ENCODE measurements at places on chromosomes 7 and 10.

GRCh38 chr7:112882991-112883390, 92.8 kb upstream of the TMEM168 start:
- no peak for DNase-seq

- no peak for DNase-seq
Observed at GRCh38 chr10:132536241-132536876, 1.2 kb upstream of the INPP5A start.

DNA sequence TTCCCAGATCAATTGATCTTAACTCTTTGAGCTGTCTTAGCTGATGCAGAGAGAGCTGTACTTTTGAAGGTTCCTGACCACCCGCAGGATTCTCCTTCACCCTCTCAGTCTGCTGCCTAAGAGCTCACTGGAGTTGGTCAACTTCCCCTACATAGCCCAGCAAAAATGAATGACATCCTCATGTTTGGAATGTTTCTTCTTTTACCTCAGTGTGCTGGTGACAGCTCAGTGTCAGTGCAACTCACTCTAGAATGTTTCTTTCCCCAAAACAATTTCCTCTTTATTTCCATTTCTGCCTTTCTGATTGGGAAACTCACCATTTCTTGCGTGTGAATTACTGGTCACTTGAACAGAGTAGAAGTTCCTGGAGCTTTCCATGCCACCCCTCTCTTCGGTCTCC, 48.7 kb downstream of the LSMEM1 start:
- DNase-seq: no peak

- no peak for DNase-seq
Observed at GRCh38 chr7:106965108-106965507, 79.4 kb upstream of the PRKAR2B start.

DNA sequence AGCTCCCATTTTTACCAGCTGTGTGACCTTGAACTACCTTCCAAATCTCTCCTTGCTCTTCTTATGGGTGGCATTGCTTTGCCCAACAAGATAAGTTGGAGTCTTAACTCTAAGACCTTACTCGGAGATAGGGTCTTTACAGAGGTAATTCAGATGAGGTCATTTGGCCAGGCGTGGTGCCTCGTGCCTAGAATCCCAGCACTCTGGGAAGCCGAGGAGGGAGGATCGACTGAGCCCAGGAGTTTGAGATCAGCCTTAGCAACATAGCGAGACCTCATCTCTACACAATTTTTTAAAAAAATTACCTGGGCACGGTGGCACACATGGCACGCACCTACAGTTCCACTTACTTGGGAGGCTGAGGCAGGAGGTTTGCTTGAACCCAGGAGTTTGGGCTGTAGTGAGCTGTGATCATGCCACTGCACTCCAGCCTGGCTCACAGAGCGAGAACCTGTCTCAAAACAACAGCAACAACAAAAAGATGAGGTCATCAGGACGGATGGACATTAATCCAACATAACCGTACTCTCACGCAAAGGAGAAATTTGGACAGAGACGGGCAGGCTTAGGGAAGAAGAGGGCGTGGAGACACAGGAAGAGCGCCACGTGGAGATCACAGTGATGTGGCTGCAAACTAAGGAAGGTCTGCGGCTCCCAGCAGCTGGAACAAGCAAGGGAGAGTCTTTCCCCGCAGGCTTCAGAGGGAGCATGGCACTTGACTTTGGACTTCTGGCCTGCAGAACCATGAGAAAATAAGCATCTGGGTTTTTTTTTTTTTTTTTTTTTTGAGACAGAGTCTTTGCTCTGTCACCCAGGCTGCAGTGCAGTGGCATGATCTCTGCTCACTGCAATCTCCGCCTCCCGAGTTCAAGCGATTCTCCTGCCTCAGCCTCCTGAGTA, 122.3 kb upstream of the CARD11 start:
- DNase-seq: no peak

- no peak for DNase-seq
Observed at GRCh38 chr7:2471396-2471795, 4.8 kb downstream of the GRIFIN start.

GRCh38 chr7:104898434-104898833, 115.6 kb upstream of the KMT2E start:
- no peak for DNase-seq

DNA sequence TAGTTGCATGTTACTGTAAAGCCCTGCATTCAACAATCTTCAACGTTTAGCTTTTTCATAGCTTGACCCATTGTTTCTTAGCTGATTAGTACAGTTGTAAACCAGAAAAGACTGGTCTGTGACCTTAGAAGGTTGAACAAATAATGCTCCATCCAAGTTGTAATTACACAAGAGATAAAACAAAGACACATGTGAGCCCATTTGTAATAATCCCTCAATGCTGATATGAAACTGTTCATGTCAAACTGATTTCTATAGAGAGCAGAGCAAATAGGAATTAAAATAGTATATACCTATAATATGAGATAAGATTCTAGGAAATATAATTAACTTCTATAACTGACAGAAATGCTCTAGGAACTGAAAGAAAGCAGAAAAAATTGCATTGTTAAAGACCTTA, 94.7 kb upstream of the SLC25A13 start:
- no peak for DNase-seq

- DNase-seq: no peak
Observed at GRCh38 chr7:158248816-158249215, 338.8 kb downstream of the PTPRN2 start.

DNA sequence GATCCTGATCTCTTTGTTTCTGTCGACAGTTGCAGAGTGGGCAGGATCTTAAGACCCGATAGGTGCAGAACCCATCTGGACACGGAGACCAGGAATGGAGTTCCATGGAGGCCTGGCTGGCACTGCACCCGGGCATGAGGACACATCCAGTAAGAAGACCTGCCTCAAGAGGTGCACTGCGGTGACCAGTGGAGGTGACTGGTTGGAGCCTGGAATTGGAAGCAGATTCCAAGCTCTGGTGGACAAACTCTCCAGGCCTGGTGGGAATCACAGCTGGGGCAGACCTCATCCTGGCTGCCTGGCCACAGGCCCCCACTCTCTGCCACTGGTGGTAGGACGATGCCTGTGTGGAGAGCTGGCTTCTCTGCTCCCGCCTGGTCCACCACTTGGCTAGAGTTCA, 31.0 kb downstream of the ZNF775 start:
- DNase-seq: no peak

- DNase-seq: peak; percentile 22
Observed at GRCh38 chr7:121544726-121545125, 148.6 kb upstream of the FAM3C start.

DNA sequence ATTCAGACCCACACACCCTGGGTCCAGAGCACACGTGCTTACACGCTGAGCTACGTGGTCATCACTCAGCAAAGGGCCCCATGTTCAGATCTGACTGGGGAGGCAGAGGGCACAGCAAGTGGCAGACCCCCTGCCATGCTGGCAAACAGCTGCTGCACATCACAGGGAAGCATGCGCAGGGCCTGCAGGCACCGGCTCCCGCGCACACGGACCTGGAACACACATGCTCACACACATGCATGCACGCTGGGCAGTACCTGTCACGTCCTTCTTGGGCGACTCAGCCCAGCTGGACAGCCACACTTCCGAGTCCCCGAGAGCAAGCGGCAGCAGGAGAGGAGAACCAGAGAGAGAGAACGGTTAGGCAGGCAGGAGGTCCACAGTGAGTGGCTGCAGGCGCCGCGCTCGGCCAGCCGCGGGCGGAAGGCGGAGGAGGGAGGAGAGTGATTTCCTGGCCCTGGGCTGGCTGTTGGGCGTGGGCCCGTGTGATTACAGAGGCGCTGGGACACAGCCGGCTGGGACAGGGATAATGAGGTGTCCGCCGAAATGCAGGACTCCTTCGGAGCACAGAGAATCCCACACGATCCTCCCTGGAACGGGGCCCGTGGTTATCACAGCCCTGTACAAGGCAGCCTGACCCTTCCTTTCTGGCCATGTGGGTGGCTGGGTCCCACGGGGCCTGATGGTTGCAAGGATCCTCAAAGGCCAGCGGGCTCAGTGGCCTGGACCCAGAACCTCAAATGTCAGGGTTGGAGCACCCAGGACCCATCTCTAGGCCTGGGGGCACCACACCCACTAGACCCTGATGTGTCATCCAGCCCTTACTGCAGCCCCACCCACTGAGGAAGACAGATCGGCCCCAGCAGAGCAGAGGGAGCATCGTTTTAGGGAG, 175.1 kb downstream of the NEURL1 start:
- peak; percentile 46 for DNase-seq

- no peak for DNase-seq
Observed at GRCh38 chr10:132590752-132591121, 53.1 kb downstream of the INPP5A start.

DNA sequence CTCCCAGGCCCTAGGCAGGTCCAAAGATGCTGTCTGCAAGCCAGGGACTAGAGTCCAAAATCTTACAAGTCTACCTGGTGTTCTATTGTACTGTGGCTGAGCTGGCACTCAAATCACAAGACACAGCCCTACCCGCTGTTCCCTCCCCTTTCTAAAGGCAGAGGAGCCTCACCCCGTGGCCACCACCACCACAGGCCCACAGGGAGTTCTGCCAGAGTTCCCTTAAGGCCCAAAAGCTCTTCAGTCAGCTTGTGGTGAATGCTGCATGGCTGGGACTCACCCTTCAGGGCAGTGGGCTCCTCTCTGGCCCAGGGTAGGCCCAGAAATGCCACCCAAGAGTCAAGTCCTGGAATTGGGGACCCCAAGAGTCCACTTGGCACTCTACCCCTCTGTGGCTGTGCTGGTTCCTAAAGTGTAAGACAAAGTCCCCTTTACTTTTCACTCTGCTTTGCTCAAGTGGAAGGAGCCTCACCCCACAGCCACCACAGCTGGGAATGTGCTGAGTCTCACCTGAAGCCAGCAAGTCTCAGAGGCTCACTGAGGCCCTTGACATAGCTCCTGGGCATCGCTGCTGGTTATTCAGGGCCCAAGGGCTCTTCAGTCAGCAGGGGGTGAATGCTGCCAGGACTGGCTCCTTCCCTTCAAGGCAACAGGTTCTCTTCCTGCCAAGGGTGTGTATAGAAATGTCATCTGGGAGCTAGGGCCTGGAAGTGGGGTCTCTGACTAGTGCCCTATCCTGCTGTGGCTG, 48.8 kb upstream of the PSAP start:
- DNase-seq: no peak

DNA sequence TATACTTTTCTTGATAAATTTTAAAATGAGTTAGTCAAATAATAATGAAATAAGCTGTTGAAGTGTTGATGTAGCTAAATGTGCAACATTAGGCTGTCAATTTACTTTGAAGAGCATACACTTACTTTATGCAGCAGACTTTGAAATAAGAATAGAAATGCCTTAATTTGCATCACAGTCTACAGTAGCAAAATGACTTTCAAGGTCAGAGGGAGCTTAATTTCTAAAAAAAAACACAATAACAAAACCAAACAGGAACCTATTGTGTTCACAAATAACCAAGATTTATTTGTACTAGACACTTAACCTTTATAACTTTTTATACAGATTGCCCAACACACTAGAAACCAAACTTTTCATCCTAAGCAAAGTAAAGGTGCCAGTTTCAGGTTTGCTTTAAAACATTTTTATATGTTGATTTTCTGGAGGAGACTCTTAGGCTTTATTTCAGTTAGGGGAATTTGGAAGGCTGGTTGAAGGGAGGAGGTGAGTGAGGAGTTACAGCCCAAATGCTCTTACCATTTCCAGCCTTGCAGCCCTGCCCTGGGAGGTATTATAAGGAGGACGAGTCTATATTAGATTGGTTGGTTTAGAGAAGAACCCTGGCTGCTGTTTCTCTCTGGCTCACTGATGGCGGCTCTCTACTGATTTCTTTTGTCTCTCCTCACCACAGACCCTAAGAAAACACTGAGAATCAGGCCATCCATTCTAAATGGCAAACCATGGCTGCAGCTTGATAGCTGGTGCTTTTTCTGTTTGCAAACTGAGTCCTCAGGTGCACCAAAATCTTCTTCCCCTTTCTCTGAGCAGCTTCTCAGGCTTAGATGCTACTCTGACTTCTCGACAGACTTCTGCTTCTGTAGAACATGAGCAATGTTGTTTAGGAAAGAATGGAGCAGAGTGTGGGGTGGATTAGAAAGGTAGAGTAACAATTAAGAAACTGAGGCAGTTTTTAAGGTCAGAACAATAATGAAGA, 55.2 kb upstream of the RPA3 start:
- no peak for DNase-seq

GRCh38 chr10:129096065-129096984, 370.7 kb upstream of the MGMT start:
- DNase-seq: peak; percentile 10

DNA sequence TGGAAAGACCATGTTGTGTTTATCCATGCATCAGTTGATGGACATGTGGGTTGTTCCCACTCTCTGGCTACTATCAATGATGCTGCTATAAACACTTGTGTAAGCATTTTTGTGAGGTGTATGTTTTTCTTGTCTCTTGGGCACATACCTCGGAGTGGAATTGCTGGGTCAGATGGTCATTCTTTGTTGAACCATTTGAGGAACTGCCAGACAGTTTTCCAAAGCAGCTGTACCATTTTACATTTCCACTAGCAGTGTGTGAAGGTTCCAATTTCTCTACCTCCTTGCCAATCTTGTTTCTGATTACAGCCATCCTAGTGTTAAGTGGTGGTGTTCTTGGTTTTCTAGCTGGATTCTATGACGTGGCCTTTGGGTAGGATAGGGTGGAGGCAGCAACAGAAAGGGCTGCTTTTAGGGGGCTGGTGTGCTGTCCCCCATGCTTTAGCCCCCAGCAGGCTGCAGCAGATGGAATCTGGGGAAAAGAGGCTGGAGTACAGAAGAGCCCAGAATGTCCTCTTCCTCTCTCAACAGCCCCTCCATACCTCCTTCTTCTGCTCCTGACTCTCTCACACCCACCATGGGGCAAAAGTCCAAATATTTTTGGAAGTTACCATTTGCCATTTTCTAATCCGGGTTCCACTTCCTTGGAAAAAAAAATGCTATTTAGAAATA, 352.7 kb downstream of the FRMD4A start:
- DNase-seq: no peak

DNA sequence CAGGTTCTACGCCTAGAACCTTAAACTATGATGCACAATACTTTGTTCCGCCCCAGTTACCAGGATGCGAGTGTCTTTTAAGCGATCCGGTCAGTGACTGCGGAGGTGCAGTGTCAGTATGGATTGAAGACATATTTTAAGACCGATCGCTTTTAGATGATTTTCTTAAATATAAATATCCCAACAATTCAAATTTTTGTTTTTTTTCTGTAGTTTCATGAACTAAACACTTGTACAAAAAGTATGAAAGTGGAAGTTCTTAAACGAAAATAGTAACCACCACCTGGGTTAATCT, 835 bp downstream of the COMMD3 start:
- DNase-seq: no peak

DNA sequence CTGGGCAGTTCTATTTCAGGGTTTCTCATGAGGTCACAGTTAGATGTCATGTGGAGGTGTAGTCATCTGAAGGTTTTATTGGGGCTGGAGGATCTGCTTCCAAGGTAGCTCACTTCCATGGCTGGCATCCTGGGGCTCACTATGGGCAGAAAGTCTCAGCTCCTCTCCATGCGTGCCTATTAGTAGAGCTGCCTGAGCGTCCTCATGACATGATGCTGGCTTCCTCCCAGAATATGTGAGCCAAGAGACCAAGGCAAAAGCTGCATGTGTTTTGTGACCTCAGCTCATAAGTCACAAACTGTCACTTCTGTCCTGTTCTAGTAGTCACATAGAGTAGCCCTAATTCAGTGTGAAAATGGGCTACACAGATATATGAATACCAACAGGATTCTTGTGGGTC, 524.4 kb downstream of the SUGCT start:
- DNase-seq: no peak

GRCh38 chr10:114258274-114258840, 19.3 kb downstream of the VWA2 start:
- no peak for DNase-seq

- no peak for DNase-seq
Observed at GRCh38 chr7:85172530-85172941, 14.3 kb downstream of the SEMA3D start.

Measured in right renal pelvis (tissue), 4 donors.